Endodermal cell (in vitro differentiated cells): ENCODE measurements at places on chromosomes 1 and 21. TPM values are rescaled to one million over a fixed set of nuclear protein-coding genes. Genes with fewer than 3 reads are reported as not detected.
A peak's percentile ranks its signal among the peaks of the same experiment; 100 is the strongest.

The CNR2 gene
- total RNA-seq, result not detected in 2 replicates

The DOCK7 gene
- 65.6 to 66.8 TPM (median 66.3 TPM) in 3 replicates for total RNA-seq

The HLX gene
- total RNA-seq, result 2.9 to 26.1 TPM (median 4.4 TPM) in 3 replicates

The GJB3 gene
- total RNA-seq, result 0.38 to 2.0 TPM (median 0.88 TPM) in 3 replicates

The RSPH1 gene
- total RNA-seq, result 1.6 and 1.8 TPM in 2 replicates

The HNRNPU gene
- total RNA-seq, result 556 and 563 TPM in 2 replicates

The C8B gene
- not detected in 2 replicates for total RNA-seq

The CDC42BPA gene
- total RNA-seq, result 29.0 and 34.3 TPM in 2 replicates

The GNG4 gene
- 7.5 to 14.2 TPM (median 12.8 TPM) in 3 replicates for total RNA-seq

The TCHH gene
- total RNA-seq, result 0.07 and 0.09 TPM in 2 replicates

The ACTL8 gene
- total RNA-seq, result not detected in 3 replicates

The AVPR1B gene
- 0.45 TPM in 1 of 3 replicates, not detected in the others for total RNA-seq

The CTSS gene
- 0.11 TPM in 1 of 2 replicates, not detected in the other for total RNA-seq

GRCh38 chr21:44337941-44338895 is 972 bp downstream of the CFAP410 start:
- peak overlapping the region; percentile 75 for H3K27ac ChIP-seq
- peak; percentile 90 for DNase-seq
- H3K27me3 ChIP-seq, result no peaks in the 10 kb centered on the region
- peak overlapping the region; percentile 81 for H3K4me3 ChIP-seq
- H3K36me3 ChIP-seq, result peaks cover 10% of the 10 kb centered on the region
- H3K4me1 ChIP-seq, result peaks cover 22% of the 10 kb centered on the region

- H3K36me3 ChIP-seq, result no peaks in the 10 kb centered on the region
- no peak overlapping the region for H3K27ac ChIP-seq
- no peaks in the 10 kb centered on the region for H3K27me3 ChIP-seq
- H3K4me3 ChIP-seq, result no peak overlapping the region
- H3K4me1 ChIP-seq, result peaks cover 4% of the 10 kb centered on the region
Measured at GRCh38 chr1:151553659-151554058, 13.6 kb downstream of the TUFT1 start.

GRCh38 chr1:227888404-227889046 is 59.2 kb downstream of the WNT9A start:
- H3K27me3 ChIP-seq, result no peaks in the 10 kb centered on the region
- H3K36me3 ChIP-seq, result no peaks in the 10 kb centered on the region
- no peak for DNase-seq
- peaks cover 10% of the 10 kb centered on the region for H3K4me1 ChIP-seq
- H3K27ac ChIP-seq, result no peak overlapping the region
- H3K4me3 ChIP-seq, result no peak overlapping the region

GRCh38 chr1:108803548-108803947 is 53.3 kb downstream of the AKNAD1 start:
- H3K4me1 ChIP-seq, result no peaks in the 10 kb centered on the region
- H3K27ac ChIP-seq, result no peak overlapping the region
- no peak for DNase-seq

GRCh38 chr1:98104289-98104688 is 183.5 kb upstream of the DPYD start:
- no peaks in the 10 kb centered on the region for H3K4me1 ChIP-seq
- H3K27me3 ChIP-seq, result no peaks in the 10 kb centered on the region
- no peak overlapping the region for H3K27ac ChIP-seq
- no peak overlapping the region for H3K4me3 ChIP-seq
- H3K36me3 ChIP-seq, result no peaks in the 10 kb centered on the region

GRCh38 chr21:27171707-27172106 is 204.8 kb upstream of the ADAMTS5 start:
- no peak overlapping the region for H3K4me3 ChIP-seq
- H3K27ac ChIP-seq, result no peak overlapping the region
- no peak for DNase-seq
- no peaks in the 10 kb centered on the region for H3K36me3 ChIP-seq
- H3K4me1 ChIP-seq, result no peaks in the 10 kb centered on the region

GRCh38 chr21:38380481-38381137 is 117.7 kb downstream of the ERG start:
- H3K4me1 ChIP-seq, result no peaks in the 10 kb centered on the region
- no peak overlapping the region for H3K4me3 ChIP-seq
- no peak for DNase-seq
- no peak overlapping the region for H3K27ac ChIP-seq

DNA sequence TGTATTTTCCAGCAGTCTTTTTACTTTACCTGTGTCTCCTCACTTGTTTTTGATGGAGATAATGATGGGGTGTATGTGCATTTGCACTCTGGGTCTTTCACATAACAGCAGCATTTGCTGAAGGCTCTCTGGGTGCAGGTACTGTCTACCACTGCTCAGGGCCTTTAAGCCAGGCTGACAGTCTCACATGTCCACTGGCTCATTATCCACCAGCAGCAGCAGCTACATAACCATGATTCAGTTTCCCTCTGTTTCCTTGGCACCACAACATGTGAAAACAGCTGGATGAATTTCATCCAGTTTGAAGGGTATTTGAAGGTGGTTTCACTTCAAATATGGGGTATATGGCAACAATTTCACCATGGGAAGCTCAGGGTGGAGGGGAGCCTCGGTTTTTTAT is 41.2 kb upstream of the ROR1 start:
- no peaks in the 10 kb centered on the region for H3K36me3 ChIP-seq
- H3K4me1 ChIP-seq, result no peaks in the 10 kb centered on the region
- H3K27ac ChIP-seq, result no peak overlapping the region

GRCh38 chr1:31570228-31570627 is 6.1 kb upstream of the TINAGL1 start:
- no peaks in the 10 kb centered on the region for H3K27me3 ChIP-seq
- no peak overlapping the region for H3K27ac ChIP-seq
- peaks cover 17% of the 10 kb centered on the region for H3K4me1 ChIP-seq
- H3K4me3 ChIP-seq, result no peak overlapping the region
- no peak for DNase-seq

DNA sequence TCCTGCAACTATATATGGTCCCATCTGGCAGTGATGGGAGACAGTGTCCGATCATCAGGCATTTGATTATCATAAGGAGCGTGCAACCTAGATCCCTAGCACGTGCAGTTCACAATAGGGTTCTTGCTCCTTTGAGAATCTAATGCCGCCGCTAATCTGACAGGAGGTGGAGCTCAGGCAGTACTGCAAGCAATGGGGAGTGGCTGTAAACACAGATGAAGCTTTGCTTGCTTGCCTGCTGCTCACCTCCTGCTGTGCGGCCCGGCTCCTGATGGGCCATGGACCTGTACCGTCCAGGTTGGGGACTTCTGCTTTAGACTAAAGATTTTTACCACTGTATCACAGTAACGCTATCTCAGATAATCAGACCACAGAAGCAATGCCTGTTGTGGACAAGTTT is 63.8 kb downstream of the TGFB2 start:
- no peaks in the 10 kb centered on the region for H3K36me3 ChIP-seq
- peak; percentile 73 for DNase-seq
- no peak overlapping the region for H3K27ac ChIP-seq
- H3K27me3 ChIP-seq, result peaks cover 19% of the 10 kb centered on the region
- no peaks in the 10 kb centered on the region for H3K4me1 ChIP-seq

GRCh38 chr21:34899302-34899701 is 149.8 kb downstream of the RUNX1 start:
- H3K27me3 ChIP-seq, result no peaks in the 10 kb centered on the region
- DNase-seq, result no peak
- no peaks in the 10 kb centered on the region for H3K4me1 ChIP-seq
- H3K27ac ChIP-seq, result no peak overlapping the region
- no peak overlapping the region for H3K4me3 ChIP-seq

- H3K27ac ChIP-seq, result no peak overlapping the region
- H3K4me1 ChIP-seq, result no peaks in the 10 kb centered on the region
- H3K4me3 ChIP-seq, result no peak overlapping the region
- no peak for DNase-seq
- no peaks in the 10 kb centered on the region for H3K27me3 ChIP-seq
Measured at GRCh38 chr1:185593271-185593670, 140.9 kb upstream of the HMCN1 start.

DNA sequence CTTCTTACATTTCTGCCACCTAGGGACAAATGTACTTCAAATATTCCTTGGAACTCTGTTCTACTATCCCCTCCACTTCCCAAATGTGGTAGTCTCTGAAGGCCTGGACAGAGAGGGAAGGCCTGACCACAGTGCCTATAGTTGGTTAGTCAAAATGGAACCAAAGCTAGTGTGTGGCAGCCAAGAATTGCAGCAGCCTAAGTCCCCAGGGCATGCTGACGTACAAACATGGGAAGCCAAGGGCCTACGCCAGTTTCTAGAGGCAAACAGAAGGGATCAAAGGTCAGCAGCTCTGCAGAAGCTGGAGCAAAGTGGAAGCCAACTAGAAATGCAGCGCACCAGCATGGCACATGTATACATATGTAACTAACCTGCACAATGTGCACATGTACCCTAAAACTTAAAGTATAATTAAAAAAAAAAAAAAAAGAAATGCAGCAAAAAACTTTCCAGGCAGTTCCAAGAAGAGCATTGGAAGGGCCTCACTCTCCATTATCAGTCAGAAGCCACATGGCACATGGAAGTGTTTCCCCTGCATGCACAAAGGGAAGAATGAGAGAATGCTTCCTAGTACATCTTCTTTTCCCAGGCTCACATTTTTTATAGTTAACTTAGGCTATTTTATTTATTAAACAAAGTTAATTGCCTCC is 39.4 kb upstream of the GADD45A start:
- peaks cover 5% of the 10 kb centered on the region for H3K4me1 ChIP-seq
- no peak overlapping the region for H3K4me3 ChIP-seq
- H3K36me3 ChIP-seq, result no peaks in the 10 kb centered on the region

GRCh38 chr1:232047473-232047872 is 420.9 kb downstream of the DISC1 start:
- H3K27me3 ChIP-seq, result peaks cover 5% of the 10 kb centered on the region
- no peak overlapping the region for H3K27ac ChIP-seq
- H3K4me3 ChIP-seq, result no peak overlapping the region
- peaks cover 3% of the 10 kb centered on the region for H3K4me1 ChIP-seq

GRCh38 chr1:160091666-160092223 is 6.7 kb downstream of the IGSF8 start:
- H3K4me3 ChIP-seq, result no peak overlapping the region
- no peak overlapping the region for H3K27ac ChIP-seq
- peaks cover 5% of the 10 kb centered on the region for H3K27me3 ChIP-seq
- no peaks in the 10 kb centered on the region for H3K4me1 ChIP-seq
- no peaks in the 10 kb centered on the region for H3K36me3 ChIP-seq

DNA sequence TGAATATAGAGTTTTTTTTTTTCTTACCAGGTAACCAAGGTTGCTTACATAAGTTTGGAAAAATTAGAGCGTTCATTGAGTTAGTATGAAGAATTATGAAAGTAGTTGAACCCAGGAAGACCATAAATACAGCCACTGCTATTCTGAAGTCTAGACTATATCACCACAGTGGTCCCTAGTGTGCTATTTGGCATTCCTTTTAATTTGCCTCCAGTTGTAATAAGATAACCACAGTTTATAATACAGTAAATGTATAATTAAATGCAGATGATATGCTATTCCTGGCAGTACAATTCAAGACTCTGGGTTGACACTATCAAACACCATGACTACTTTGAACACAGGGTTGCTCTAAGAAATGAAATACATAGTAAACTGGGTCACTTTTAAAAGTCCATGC is 270.5 kb downstream of the BRINP2 start:
- H3K27ac ChIP-seq, result no peak overlapping the region
- H3K4me3 ChIP-seq, result no peak overlapping the region
- H3K27me3 ChIP-seq, result no peaks in the 10 kb centered on the region
- no peaks in the 10 kb centered on the region for H3K36me3 ChIP-seq

GRCh38 chr1:57934745-57935144 is 510.9 kb upstream of the DAB1 start:
- H3K27ac ChIP-seq, result no peak overlapping the region
- H3K27me3 ChIP-seq, result no peaks in the 10 kb centered on the region
- no peak for DNase-seq
- H3K36me3 ChIP-seq, result no peaks in the 10 kb centered on the region

DNA sequence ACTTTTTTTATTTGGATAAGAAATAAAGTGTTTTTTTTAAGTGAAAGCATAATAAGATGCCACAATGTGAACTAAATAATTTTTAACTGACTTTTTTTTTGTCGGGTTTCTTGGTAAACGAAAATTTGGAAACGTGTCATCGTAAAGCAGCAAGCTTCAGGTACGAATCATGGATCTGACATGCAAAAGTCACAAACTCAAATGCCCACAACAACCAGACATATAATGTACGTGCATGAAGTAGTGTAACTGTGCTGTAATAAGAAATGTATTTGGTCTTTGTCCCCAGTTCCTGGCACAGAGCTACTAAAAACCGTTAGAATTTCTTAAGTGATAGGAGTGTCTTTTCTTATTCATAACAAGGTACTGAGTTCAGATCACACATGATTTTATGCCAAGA is 44.3 kb upstream of the LRRC7 start:
- no peaks in the 10 kb centered on the region for H3K27me3 ChIP-seq
- H3K36me3 ChIP-seq, result no peaks in the 10 kb centered on the region
- DNase-seq, result no peak

- H3K36me3 ChIP-seq, result no peaks in the 10 kb centered on the region
- H3K27me3 ChIP-seq, result no peaks in the 10 kb centered on the region
- peaks cover 3% of the 10 kb centered on the region for H3K4me1 ChIP-seq
- H3K27ac ChIP-seq, result no peak overlapping the region
- H3K4me3 ChIP-seq, result no peak overlapping the region
- DNase-seq, result peak; percentile 81
Measured at GRCh38 chr21:36917471-36918158, 48.9 kb downstream of the HLCS start.

- H3K27ac ChIP-seq, result no peak overlapping the region
- no peak for DNase-seq
- H3K4me3 ChIP-seq, result no peak overlapping the region
- H3K27me3 ChIP-seq, result peaks cover 85% of the 10 kb centered on the region
Measured at GRCh38 chr1:84995484-84996334, 1.2 kb downstream of the MCOLN2 start.
